Fibroblast of the aortic adventitia (primary cell): ENCODE measurements at places on chromosomes 11 and 22. TPM values are rescaled to one million over a fixed set of nuclear protein-coding genes. Genes with fewer than 3 reads are reported as not detected.

SLC22A6 gene
- total RNA-seq: not detected in 2 replicates

GSTT4 gene
- not detected in 2 replicates for total RNA-seq

GLYATL1 gene
- 2.9 TPM in 1 of 2 replicates, not detected in the other for total RNA-seq

PIWIL4 gene
- 2.7 and 5.6 TPM in 2 replicates for total RNA-seq

IGLL1 gene
- not detected in 2 replicates for total RNA-seq

SORL1 gene
- 1.2 and 1.4 TPM in 2 replicates for total RNA-seq

TEX12 gene
- 0.36 TPM in 1 of 2 replicates, not detected in the other for total RNA-seq

MMP7 gene
- total RNA-seq: not detected in 2 replicates

P4HA3 gene
- total RNA-seq: 1.9 and 4.4 TPM in 2 replicates

FAM83F gene
- total RNA-seq: not detected in 2 replicates

CTSC gene
- 20.5 and 69.1 TPM in 2 replicates for total RNA-seq

INPP5J gene
- under 0.01 and 0.41 TPM in 2 replicates for total RNA-seq

ARHGEF12 gene
- 85.2 and 103 TPM in 2 replicates for total RNA-seq

LINC01488 gene
- not detected in 2 replicates for total RNA-seq

MTNR1B gene
- not detected in 2 replicates for total RNA-seq

OPCML gene
- 0.18 and 0.82 TPM in 2 replicates for total RNA-seq

OR8G1 gene
- not detected in 2 replicates for total RNA-seq

SERPING1 gene
- total RNA-seq: 64.9 and 77.0 TPM in 2 replicates

HTR3A gene
- total RNA-seq: not detected in 2 replicates

SNX32 gene
- 1.6 and 3.3 TPM in 2 replicates for total RNA-seq

CRYBA4 gene
- not detected in 2 replicates for total RNA-seq

MB gene
- total RNA-seq: not detected in 2 replicates

MRPL21 gene
- total RNA-seq: 57.8 and 62.9 TPM in 2 replicates
